ENCODE measurements at places on chromosomes 5 and 9.
A peak's percentile ranks its signal among the peaks of the same experiment; 100 is the strongest.

DNA sequence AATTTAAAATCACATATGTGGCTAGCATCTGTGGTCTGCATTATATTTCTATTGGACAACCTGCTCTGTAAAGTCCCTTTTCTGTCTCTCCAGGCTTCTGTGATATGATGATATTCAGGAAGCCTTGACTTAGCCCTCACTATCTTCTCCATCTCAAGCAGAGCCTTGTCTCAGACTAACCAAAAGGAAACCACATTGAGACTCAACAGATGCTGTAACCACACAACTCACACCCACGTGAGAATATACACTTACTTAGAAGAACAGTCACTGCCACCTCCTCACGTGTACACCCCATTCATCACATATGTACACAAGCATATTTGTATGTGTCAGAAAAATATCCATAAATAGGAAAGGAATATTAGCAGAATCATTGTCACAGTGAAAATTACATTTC lies 33.6 kb downstream of the HTR4 start:
- DNase-seq = no peak

DNA sequence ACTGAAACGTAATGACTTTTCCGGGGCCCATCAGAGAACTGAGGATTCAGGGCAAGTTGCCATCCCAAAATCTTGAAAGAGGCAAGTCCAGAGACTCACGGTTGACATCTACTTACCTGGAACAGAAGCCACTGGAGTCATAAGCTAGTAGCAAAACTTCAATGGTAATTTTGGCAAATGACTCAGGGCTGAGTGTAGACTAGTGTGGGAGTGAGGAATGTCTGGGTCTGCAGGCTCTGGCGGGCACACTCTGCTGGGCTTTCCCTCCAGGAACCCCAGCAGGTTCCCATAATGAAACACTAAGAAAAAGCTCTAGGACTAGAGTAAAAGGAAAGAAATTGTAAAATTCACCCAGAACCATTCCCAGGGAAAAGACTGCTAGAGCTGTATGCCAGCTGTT lies 122.9 kb upstream of the NFIL3 start:
- no peak for DNase-seq

GRCh38 chr5:179130101-179130681 lies 70.0 kb downstream of the ZNF354C start:
- no peak for DNase-seq

DNA sequence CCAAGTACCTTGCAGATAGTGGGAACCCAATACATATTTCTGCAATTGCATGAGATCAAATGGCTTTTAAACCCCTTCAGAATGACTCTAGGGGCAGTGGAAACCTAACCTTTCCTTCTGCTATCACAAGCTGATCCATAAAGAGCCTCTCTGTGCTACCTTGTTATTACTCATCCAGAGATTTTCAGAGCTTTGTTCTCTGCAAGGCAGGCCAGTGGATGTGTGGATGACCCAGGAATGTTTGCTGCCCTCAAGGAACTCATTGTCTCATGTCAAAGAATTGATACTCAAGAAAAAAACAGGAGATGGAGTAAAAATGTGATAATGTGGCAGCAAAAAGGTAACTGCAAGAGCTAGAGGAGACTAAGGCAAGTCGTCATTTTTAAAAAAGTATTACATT lies 164.1 kb downstream of the HMHB1 start:
- no peak for DNase-seq

GRCh38 chr5:177403102-177403791 lies 2.8 kb upstream of the PFN3 start:
- peak; percentile 61 for DNase-seq

Data from activated naive CD4-positive, alpha-beta T cell treated with anti-CD3 and anti-CD28 coated beads, Interleukin-2, amount 50 U/mL, for 16 hours (primary cell).